ENCODE measurements at places on chromosomes 12 and 14. TPM values are rescaled to one million over a fixed set of nuclear protein-coding genes. Genes with fewer than 3 reads are reported as not detected.

DNA sequence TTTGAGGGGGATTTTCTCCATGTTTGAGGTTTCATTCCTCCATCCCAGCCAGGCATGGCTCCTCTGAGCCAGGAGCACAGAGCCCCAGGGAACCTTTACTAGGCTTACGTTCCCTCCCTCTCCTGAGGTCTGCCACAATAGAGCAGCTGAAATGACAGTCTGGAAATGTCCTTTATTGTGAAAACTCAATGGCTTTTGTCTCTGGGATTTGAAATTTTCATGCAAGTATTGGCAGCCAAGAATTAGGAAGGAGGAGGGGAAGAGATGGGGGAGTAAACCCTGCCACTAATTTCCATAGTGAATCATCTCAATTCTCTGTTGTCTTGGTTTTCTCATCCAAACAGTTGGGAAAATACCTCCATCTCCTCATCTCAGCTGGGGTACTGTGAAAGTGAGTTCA, 2.6 kb upstream of the PLEKHG3 start:
- H3K27ac ChIP-seq: no peak overlapping the region
- peaks cover 15% of the 10 kb centered on the region for H3K27me3 ChIP-seq
- DNase-seq: peak; percentile 72
- no peaks in the 10 kb centered on the region for H3K36me3 ChIP-seq
- H3K4me1 ChIP-seq: peaks cover 25% of the 10 kb centered on the region

DNA sequence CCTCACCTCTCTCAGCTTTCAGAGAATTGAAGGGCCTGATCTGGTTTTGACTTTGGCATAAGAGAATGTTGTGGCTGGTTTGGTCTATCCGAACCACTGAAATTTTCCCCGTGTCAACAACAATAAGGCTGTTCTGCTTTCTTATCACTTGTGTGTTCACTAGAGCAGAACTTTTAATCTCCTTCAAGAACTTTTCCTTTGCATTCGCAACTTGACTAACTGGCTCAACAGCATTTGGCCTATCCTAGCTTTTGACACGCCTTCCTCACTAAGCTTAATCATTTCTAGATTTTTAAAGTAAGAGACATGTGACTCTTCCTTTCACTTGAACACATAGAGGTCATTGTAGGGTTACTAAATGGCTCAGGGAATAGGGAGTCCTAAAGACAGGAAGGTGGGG, 25.9 kb upstream of the EDDM3A start:
- no peak for DNase-seq
- H3K4me3 ChIP-seq: no peak overlapping the region
- no peaks in the 10 kb centered on the region for H3K4me1 ChIP-seq
- no peaks in the 10 kb centered on the region for H3K36me3 ChIP-seq
- H3K27me3 ChIP-seq: no peaks in the 10 kb centered on the region

DNA sequence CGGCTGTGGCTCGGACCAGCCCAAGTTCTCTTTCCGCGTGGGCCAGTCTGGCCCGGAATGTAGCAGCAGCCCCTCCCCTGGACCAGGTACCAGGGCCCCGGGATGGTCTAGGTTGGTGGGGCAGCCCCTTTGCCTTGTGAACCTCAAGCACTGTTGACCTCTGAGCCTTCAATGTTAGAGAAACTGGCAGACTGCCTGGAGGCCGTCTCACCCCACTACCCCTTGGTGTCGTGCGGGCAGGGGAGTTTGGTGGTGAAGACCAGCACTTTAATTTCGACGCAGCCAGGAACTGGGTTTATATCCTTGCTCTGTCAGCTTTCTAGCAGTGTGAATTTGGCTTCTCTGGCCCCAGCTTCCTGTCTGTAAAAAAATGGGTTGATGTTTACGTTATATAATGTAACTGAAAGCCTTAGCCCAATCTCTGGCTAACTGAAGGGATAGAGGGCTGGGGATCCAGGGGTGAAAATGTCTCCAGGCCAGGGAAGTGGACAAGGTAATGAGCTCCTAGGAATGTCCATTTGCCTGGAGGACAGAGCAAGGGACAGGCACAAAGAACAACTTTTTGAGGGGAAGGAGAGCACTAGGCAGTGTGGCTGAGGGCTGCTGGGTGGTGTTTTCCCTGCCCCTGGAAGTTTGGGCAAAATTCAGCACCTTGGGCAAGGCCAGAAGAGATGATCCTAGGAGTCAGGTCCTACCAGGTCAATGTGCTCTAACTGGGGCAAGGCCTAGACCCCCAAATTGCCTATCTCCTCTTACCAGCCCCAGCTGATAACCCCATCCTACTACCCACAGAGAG, 11.4 kb downstream of the MCRS1 start:
- no peak overlapping the region for H3K4me3 ChIP-seq
- no peaks in the 10 kb centered on the region for H3K27me3 ChIP-seq
- DNase-seq: no peak
- no peak overlapping the region for H3K27ac ChIP-seq

HOXC4 gene
- not detected for total RNA-seq

- DNase-seq: no peak
- no peaks in the 10 kb centered on the region for H3K4me1 ChIP-seq
- H3K27me3 ChIP-seq: no peaks in the 10 kb centered on the region
- no peak overlapping the region for H3K27ac ChIP-seq
- H3K4me3 ChIP-seq: no peak overlapping the region
Measured at GRCh38 chr12:25422241-25422640, 130.8 kb downstream of the LMNTD1 start.

LRTM2 gene
- 0.29 TPM for total RNA-seq

PTPRR gene
- total RNA-seq: 0.43 TPM

DNA sequence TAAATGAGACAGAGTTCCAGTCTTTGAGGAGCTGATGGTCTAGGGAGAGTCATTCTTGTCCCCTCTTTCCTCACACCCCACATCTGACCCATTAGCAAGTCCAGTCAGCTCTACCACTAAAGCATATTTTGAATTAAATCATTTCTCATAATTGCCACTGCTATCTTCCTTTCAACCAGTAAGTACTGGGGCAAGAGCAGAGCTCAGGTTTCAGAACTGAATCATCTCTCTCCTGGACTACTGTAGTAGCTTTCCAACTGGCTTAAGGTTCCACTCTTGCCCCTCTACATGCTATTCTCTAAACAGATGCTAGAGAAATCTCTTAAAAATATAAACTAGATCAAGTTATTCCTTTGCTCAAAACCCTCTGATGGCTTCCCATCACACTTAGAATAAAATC, 218.3 kb downstream of the TTC6 start:
- no peaks in the 10 kb centered on the region for H3K36me3 ChIP-seq
- no peak overlapping the region for H3K4me3 ChIP-seq
- H3K27ac ChIP-seq: no peak overlapping the region
- DNase-seq: no peak
- H3K27me3 ChIP-seq: no peaks in the 10 kb centered on the region

GRCh38 chr12:49972641-49973360, at the start of gene AQP6:
Gene AQP6, plus strand, starts transcription at chr12:49972947. Its CDS starts 227 bp downstream, at chr12:49973174.
- H3K4me1 ChIP-seq: no peaks in the 10 kb centered on the region
- DNase-seq: peak; percentile 42
- H3K27me3 ChIP-seq: peaks cover 37% of the 10 kb centered on the region

- no peak overlapping the region for H3K4me3 ChIP-seq
- peaks cover 4% of the 10 kb centered on the region for H3K4me1 ChIP-seq
- H3K36me3 ChIP-seq: no peaks in the 10 kb centered on the region
- no peaks in the 10 kb centered on the region for H3K27me3 ChIP-seq
- DNase-seq: peak; percentile 88
Measured at GRCh38 chr12:16112612-16113560, 164.6 kb downstream of the SLC15A5 start.

TSPAN8 gene
- total RNA-seq: 0.48 TPM

GRCh38 chr12:123152833-123153232, 1.9 kb upstream of the PITPNM2 start:
- H3K4me1 ChIP-seq: no peaks in the 10 kb centered on the region
- no peak overlapping the region for H3K27ac ChIP-seq
- H3K27me3 ChIP-seq: peaks cover 10% of the 10 kb centered on the region
- DNase-seq: no peak
- no peak overlapping the region for H3K4me3 ChIP-seq

PRR4 gene
- total RNA-seq: 7.9 TPM

- no peaks in the 10 kb centered on the region for H3K36me3 ChIP-seq
- no peaks in the 10 kb centered on the region for H3K27me3 ChIP-seq
Measured at GRCh38 chr14:50059763-50060616, 56.4 kb downstream of the VCPKMT start.

TMEM179 gene
- 8.2 TPM for total RNA-seq

RITA1 gene
- 18.3 TPM for total RNA-seq

- H3K36me3 ChIP-seq: no peaks in the 10 kb centered on the region
- H3K4me3 ChIP-seq: no peak overlapping the region
- no peaks in the 10 kb centered on the region for H3K27me3 ChIP-seq
- no peak for DNase-seq
Measured at GRCh38 chr12:120847392-120847791, 56.8 kb downstream of the SPPL3 start.

DNA sequence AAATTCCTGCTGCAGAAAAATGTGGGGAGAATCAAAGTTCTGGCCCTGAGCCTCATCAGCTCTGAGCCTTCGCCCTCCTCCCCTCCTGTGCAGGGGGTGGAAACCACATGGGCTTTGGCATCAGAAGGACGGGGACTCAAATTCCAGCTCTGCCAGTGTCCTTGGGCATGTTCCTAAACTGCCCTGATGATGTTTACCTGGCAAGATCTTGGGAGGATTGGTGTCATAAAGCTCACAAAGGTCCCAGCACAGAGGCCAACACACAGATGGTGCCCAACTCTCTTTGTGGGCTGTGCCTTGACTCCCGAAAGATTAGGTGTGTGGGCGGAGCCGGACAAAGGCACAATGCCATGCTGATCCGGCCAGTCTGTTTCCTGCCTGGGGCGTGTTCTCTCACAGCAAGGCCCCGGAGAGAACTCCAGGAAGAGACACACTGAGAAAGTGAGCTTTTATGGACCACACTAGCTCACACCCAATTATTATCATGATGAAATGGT, 20.5 kb upstream of the CLMN start:
- no peaks in the 10 kb centered on the region for H3K36me3 ChIP-seq
- DNase-seq: peak; percentile 41
- no peaks in the 10 kb centered on the region for H3K27me3 ChIP-seq
- no peak overlapping the region for H3K4me3 ChIP-seq

GRCh38 chr12:96049101-96049500, 13.7 kb upstream of the LTA4H start:
- no peaks in the 10 kb centered on the region for H3K27me3 ChIP-seq
- DNase-seq: no peak
- H3K4me3 ChIP-seq: no peak overlapping the region
- no peaks in the 10 kb centered on the region for H3K36me3 ChIP-seq
- peaks cover 10% of the 10 kb centered on the region for H3K4me1 ChIP-seq
- no peak overlapping the region for H3K27ac ChIP-seq

DNA sequence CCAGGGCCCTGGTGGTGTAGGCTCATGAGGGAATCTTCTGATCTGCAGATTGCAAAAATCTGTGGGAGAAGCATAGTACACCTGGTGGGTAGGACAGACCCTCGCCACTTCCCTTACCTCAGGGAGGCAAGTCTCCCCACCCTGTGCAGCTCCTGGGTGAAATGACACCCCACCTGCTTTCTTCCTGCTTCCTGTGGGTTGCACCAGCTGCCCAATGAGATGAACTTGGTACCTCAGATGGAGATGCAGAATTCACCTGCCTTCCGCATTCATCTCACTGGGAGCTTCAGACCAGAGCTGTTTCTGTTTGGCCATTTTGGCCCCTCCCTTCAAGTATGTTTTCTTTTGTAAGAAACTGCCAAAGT, 4.7 kb downstream of the CLEC2D start:
- no peaks in the 10 kb centered on the region for H3K27me3 ChIP-seq
- H3K4me3 ChIP-seq: no peak overlapping the region
- no peaks in the 10 kb centered on the region for H3K36me3 ChIP-seq
- no peak overlapping the region for H3K27ac ChIP-seq
- no peak for DNase-seq

DNA sequence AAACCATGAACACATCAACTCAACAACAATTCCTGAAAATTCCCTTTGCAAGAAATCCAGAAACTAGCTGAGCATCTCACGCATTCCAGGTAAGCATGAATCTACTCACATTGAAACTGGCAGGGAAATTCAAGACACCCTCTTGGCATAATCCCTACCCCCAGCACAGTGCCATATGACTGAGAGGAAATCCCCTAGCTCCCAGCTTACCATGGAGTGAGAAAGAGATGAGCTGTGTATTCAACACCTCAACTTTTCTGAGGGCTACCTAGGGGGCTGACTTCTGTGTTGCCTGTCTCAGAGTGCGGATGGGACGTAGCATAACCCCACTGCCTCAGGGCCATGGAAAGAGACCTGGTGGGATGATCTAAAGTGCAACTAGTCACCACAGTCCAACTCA, 37.7 kb upstream of the GPR132 start:
- no peak overlapping the region for H3K4me3 ChIP-seq
- no peaks in the 10 kb centered on the region for H3K36me3 ChIP-seq
- H3K4me1 ChIP-seq: no peaks in the 10 kb centered on the region

- no peaks in the 10 kb centered on the region for H3K36me3 ChIP-seq
- no peaks in the 10 kb centered on the region for H3K27me3 ChIP-seq
- no peak overlapping the region for H3K4me3 ChIP-seq
- H3K4me1 ChIP-seq: no peaks in the 10 kb centered on the region
Measured at GRCh38 chr14:105647784-105648608, 121.6 kb downstream of the TMEM121 start.

DNA sequence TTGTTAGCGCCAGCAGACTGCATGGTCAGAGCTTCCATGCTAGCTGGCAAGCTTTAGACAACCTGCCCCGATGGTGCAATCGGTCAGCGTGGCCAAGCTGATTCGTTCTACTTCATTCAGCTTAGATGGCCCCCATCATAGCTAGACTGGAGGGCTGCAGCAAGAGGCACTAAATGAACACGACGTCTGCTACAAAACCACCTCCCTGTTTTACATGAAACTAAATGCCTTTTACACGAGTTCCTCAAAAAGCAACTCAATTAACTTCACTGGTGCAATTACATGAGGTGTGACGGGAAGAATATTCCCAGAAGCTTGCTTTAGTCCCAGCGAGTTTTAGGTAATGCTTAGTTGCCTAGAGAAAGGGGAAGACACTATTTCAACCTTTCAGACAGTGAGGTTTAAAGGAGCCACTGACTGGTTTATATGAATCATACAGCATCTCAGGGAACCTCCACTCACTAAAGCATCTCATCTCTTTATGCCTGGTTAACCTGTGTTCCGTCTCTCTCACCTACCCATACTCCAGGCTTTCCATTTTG, 8.4 kb downstream of the NIN start:
- no peak for DNase-seq
- H3K4me3 ChIP-seq: no peak overlapping the region
- no peak overlapping the region for H3K27ac ChIP-seq
- H3K27me3 ChIP-seq: peaks cover 95% of the 10 kb centered on the region

- no peaks in the 10 kb centered on the region for H3K27me3 ChIP-seq
- no peak overlapping the region for H3K4me3 ChIP-seq
Measured at GRCh38 chr12:123690191-123690840, 19.4 kb downstream of the TCTN2 start.
